B cell (primary cell): ENCODE measurements at places on chromosomes 4 and X. TPM values are rescaled to one million over a fixed set of nuclear protein-coding genes. Genes with fewer than 3 reads are reported as not detected.

DNA sequence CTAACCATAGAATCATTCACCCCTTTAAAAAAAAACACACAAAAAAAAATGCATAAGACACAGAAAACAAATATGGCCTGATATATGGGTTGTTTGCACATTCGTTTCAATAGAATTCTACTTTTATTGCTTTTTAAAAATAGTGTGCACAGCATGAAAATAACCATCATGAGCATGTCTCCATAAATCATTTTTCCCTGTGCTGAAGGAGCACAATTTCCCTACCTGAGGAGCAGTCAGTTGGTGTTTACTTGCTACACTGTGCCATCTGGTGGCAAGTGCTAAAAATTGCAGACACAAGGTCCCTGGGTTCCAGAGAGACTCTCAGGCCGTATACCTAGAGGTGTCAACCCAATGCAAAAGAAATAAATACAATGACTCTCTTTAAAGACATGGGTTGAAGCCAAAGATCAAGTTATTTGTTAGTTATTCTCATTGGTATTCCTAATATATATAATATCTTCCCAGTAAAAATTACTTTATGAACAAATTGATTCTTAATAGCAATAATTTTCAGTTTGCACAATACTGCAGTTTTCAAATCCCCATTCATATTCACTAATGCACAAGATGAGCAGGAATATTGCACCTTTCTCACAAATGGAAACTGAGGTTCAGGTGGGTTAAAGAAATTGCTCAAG lies 551.4 kb downstream of the IQCM start:
- DNase-seq, result peak; percentile 22

DNA sequence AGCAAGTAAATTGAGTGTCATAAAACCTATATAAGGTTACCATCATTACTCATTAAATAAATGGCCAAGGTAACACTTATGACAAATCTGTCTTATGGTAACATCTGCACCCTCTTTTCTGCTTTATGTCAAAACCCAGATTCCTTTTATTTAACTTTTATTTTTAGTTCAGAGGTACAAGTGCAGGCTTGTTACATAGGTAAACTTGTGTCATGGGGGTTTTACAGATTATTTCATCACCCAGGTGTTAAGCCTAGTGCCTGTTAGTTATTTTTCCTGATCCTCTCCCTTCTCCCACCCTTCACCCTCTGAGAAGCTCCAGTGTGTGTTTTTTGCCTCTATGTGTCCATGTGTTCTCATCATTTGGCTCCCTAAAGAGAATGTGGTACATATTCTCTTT lies 930.7 kb downstream of the CCSER1 start:
- no peak for DNase-seq

DNA sequence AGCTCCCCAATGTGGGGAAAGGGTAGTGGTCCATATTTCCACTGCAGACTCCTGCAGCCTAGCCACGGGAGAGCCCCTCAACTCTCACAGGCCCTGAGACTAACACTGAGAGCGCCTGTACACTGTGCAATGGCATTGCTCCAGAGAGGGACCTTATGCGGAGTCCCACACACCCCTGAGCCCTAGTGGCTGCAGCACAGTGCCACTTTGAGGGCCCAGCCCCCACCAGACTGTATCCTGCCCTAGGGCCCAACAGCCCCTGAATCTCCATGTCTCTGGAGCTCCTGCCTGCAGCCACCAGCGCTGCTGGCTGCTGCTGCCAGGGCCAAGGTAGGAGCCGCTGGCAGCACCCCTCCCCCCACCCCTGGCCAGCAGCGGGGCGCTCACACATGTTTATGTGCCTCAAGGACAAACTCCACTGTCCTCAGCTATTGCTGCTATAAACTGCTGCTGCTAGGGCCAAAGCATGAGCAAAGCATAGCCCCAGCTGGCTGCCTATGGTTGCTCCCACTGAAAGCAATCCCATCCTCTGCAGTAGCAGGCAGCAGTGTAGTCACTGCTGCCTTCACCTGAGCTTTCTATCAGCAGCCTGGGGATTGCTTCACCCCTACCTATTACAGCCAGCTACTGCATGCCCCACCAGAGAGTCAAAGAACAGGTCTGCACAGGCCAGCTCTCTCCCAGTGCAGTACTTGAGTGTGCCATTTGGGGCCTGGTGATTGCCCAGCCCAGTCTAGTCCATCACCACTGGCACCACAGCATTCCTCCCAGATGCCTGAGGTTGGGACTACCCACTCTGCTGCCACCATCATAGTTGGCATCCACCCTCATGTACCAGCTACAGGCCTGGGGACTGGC lies 24.3 kb downstream of the TMEM154 start:
- no peak for DNase-seq

GRCh38 chr4:41098093-41099048 lies 116.0 kb downstream of the APBB2 start:
- no peak for DNase-seq

GRCh38 chr4:94403751-94404150 lies 48.0 kb upstream of the PDLIM5 start:
- DNase-seq, result no peak

GRCh38 chrX:30714138-30714537 lies 60.9 kb downstream of the GK start:
- DNase-seq, result no peak

The RAI2 gene
- total RNA-seq, result not detected in 2 replicates

- DNase-seq, result no peak
These were observed 943.1 kb downstream of the ARAP2 start for GRCh38 chr4:35300996-35301774.
